ENCODE measurements at places on chromosomes 5 and 9.

GRCh38 chr9:111051400-111051799 is 13.1 kb upstream of the LPAR1 start:
- no peak for DNase-seq

DNA sequence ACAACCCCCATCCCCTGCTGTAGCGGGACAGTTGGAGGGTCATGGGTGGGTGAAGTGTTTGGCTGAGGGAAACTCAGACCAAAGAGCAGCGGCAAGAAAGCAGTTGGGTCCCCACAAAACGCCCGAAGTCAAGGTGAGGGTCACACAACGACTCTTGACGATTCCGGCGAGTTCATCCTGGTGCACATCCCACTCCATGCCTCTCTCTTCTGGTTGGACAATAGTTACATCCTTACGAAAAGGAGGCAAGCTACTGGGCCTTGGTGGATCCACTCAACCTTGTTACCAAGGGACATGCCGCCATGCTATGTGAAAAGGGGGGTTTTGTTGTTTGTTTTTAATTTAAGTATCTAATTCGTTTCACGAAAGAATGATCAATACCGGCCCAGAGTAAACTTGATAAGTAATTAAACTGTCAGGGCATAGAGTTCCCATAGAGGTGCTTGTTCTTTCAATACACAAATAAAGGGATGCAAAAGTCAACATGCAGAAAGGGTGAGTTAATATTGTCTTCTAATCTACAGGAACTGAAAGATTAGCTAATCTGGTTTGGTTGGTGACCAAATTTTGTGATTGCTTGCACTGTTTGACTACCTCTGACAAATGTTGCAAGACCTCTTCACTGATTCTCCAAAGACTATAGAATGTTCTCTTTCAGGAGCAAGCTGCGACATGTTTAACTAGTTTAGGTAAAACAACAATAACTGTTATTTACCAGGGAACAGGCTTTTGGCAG is 732 bp upstream of the SMIM15 start:
- peak; percentile 13 for DNase-seq

DNA sequence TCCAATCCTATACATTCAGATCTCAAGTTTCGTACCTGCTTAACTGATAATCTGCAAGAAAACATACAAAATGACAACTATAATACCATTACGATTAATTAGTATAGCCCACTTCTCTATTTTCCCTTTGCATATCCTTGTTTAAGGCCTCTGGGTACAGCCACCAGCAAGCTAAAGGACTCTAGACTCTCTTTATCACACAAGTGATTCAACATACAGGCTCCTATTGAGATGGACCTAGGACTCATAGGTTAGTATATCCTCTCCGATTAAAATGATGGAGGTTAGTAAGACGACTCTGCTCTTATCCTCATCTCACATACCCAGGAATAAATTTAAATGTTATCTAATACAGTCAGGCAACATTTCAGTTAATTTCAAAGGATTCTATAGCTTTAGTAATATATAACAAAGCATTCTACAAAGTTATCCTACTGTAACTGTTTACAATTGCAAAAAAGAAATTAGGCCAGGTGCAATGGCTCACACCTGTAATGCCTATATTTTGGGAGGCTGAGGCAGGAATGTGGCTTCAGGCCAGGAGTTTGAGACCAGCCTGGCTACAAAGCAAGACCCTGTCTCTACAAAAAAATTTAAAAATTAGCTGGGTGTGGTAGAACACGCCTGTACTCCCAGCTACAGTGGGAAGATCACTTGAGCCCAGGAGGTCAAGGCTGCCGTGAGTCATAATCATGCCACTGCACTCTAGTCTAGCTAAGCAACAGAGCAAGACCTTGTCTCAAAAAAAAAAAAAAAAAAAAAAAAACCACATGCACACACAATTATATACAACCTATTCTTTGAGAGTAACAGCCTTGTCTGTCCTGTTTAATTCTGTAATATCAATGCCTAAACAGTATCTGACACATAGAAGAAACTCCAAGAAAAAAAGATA is 15.4 kb downstream of the HAUS6 start:
- no peak for DNase-seq

DNA sequence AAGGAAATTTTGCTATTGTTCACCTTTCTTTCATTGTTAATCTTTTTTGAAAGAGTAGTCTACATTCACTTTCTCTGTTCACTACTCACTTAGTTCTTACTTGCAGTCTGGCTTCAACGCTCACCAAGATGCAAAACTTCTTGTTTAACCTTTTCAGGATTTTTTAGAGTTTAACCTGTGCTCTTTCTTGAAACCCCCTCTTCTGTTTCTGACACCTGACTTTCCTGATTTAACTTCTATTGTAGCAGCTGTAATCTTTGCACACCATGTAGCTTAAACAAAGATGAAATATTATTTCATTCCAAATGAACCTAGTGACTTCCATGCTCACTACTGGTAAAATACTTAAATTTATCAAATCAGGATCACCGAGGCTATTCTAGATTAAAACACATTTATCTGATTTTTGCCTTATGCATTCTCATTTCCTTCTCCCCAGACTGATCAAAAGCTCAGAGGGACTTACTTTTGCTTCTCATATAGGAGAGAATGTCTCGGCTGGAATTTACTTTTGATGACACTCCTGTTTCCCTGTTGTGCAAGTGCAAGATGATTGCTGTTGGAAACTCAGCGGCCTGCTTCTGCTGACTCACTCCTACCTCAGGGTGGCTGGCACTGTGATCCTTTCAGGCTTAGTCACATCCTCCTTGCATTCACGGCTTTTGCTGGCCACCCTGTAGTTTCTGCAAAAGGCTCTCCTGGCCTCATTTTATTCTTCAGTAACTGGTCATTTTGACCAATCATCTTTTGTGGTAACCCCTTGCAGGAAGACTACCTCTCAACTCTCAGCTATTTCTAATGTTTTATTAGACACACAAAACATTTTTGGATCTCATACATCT is 109.3 kb upstream of the IFNE start:
- DNase-seq, result peak; percentile 98

DNA sequence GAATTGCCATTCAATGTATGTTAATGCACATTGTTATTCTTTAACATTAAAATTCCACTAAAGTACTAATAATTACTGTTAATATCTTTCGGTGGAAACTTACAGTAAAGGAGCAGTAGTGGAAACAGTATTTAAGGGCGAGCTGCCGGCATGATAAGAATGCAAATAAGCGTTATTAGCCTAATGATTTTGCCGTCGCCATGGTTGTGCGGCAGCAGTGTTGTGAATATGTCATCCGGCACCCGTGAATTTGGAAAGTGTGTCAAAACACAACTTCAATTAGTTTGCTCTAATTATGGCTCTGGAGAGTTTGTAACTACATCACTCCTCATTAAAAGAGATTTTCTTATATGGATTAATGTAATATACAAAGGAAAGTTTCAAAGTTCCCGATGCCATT is 81.4 kb downstream of the MVB12B start:
- DNase-seq, result no peak

DNA sequence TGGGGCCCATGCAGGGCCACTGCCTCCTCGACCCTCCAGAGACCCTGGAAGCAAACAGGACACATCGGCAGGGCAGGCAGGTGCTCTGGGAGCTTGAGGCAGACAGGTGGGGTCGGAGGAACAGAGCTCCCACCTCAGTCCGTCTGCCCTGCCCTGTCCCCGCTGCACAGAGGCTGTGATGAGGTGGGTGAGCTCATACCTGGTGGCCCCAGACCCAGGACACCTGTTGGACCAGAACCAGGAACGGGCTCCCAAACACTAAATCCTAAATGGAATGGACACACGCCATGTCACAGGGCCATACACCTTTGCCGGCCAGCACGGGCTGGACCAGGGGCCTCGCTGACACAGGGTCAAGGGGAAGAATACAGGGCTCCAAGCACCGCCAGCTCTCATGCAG is 5.5 kb downstream of the SOHLH1 start:
- no peak for DNase-seq

GRCh38 chr9:129225815-129226214 is 47.8 kb upstream of the IER5L start:
- DNase-seq, result peak; percentile 92

DNA sequence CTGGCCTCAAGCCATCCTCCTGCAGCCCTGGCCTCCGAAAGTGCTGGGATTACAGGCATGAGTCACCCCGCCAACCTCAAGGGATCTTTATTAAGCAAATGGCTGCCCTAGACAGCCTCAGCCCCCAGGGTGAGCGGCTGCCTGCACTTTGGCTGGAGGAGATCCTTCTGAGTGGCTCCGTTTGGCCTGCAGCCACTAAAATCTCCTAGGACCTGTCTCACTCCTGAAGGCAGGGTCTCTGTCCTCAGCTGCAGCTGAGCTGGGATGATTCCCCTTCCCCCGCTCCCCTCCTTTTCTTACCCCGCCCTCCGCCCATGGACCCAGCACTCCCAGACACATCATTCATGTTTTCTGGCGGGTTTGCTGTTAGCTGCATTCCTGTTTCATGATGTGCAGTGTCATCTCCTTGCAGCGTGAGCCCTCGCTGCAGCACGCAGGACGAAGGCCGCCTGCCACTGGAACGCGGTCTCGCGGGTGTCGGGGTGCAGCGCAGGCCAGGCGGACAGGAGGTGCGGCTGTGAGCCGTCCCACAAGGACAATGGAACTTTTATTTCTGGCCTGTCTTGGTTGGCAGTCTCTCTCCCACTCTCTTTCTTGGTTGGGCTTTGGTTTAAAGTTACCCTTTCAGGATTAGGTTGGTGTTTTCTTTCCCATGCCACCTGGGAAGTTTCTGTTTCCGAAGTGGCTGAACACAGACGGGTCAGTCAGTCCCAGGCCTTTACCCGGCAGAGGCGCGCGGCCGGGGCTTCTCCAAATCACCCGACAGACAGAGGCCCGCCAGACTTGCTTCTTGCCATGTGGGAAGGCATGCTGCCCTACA is 137.1 kb downstream of the FOXD1 start:
- DNase-seq, result peak; percentile 99

GRCh38 chr9:137671721-137672120 is 52.9 kb downstream of the EHMT1 start:
- no peak for DNase-seq

DNA sequence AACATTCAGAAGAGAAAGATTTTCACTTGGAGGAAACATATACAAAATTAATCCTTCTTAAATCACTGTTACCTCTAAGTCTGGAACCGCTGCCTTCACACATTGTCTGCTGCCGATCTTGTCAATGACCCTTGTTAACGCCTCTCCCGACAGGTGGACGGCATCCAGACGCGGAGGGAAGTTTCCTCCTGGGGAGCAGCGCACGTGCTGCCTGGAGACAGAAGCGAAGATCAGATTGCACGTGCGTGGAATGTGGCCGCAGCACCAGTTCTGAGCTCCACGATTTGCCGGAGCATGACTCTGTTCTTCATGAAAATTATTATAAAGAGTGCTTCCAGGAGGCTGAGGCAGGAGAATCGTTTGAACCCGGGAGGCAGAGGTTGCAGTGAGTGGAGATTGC is 183.6 kb upstream of the IRX4 start:
- no peak for DNase-seq

GRCh38 chr9:27358007-27358406 is 61.1 kb upstream of the EQTN start:
- DNase-seq, result no peak

DNA sequence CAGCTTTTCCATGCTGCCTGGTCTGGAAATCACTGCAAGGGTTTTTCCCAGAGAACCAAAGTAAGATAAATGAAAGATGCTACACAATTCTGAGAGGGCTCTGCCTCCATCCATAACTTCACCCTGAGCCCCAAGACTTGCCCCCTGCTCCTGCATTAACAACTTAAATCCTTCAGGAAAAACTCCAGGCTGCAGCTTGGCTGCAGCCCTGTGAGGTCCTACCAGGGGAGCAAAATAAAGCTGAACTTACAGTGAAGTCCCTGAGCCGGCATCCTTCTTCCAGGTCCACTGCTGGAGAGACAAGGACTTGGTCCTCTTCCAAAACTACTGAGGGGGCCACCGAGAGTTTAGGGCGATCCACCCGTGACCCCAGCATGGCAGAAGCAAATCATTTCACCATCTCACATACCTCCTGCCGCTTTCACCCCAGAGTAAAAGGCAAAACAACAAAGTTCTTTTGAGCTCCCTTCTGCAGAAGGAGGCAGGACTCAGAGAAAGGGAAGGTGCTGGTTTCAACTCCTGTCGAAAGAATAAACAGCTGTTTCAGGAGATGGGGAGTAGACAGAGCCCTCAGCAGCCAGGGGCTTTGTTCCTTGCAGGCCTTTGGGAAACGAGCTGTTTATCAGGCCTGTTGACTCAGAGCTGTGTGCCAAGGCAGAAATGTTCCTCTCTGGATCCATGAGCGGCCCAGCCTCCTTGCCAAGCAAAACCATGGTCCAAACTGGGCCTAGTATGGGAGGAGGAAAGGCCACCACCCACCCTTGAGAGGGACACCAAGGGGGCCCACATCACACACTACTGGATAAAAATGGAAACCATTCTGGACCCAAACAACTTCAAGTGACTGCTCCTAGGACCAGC is 20.6 kb downstream of the GGTA1 start:
- DNase-seq, result no peak

- DNase-seq, result no peak
Measured at GRCh38 chr9:35079041-35079425, 709 bp downstream of the FANCG start.

GRCh38 chr5:127585661-127586060 is 63.2 kb upstream of the CTXN3 start:
- DNase-seq, result no peak

DNA sequence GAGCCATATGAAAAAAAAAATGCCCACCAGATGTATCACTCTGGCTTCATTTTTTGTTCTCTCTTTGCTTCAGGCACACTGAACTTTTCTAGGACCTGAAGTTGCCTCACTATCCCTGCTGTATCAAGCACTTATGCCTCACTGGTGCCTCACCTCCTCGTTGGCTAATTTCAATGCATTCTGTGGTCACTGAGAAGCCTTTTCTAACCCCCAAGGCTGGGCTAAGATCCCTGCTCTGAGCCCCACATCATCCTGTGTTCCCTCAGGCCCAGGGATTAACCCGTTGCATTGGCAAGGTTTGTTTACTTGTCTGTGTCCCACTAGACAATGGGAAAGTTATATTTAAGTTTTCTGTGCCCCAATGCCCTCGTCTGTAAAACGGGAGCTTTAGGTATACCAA is 362.7 kb downstream of the OSTF1 start:
- no peak for DNase-seq

DNA sequence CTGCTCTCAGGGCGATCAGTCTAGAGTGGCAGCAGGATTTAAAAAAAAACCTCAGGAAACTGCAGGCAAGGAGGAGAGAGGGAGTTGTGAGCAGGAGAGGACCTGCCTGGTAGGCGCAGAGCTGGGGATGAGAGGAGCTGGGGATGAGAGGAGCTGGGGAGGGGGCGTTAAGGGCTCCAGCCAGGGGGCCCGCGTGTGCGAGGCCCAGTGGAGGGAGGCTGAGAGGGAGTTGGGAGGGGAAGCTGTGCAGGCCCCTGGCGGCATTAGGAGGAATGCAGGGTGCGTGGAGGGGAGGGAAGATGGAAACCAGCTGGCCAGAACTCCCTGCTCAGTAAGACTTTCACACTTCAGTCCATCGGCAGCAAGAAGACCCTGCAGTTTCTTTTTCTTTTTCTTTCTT is 45.2 kb upstream of the HMCN2 start:
- peak; percentile 62 for DNase-seq
